ENCODE measurements at places on chromosomes 2 and 18. TPM values are rescaled to one million over a fixed set of nuclear protein-coding genes. Genes with fewer than 3 reads are reported as not detected.

- no peak for DNase-seq
Measured at GRCh38 chr2:7844414-7844965, 837.4 kb upstream of the ID2 start.

GRCh38 chr2:2187196-2187595, 143.9 kb downstream of the MYT1L start:
- no peak for DNase-seq

DNA sequence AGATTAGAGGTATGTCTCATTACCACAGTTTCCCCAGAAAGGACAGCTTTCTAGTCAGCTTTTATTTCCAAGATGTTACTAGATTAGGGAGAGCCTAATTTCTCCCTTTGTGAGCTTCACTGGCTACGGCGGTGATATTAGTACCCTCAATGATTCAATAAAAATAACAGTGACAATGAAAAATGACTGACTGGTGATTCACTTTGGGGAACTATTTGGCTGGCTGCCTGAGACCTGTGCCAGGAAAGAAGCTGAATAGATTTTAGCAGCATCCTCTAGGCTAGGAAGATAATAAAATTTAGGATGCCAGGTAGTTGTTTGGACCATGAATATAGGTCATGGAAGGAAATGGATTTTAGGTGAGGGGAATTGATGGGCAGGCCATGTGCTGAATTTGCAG, 178.7 kb downstream of the FMNL2 start:
- no peak for DNase-seq

GRCh38 chr2:3041841-3042600, 335.6 kb downstream of the EIPR1 start:
- DNase-seq = no peak

DNA sequence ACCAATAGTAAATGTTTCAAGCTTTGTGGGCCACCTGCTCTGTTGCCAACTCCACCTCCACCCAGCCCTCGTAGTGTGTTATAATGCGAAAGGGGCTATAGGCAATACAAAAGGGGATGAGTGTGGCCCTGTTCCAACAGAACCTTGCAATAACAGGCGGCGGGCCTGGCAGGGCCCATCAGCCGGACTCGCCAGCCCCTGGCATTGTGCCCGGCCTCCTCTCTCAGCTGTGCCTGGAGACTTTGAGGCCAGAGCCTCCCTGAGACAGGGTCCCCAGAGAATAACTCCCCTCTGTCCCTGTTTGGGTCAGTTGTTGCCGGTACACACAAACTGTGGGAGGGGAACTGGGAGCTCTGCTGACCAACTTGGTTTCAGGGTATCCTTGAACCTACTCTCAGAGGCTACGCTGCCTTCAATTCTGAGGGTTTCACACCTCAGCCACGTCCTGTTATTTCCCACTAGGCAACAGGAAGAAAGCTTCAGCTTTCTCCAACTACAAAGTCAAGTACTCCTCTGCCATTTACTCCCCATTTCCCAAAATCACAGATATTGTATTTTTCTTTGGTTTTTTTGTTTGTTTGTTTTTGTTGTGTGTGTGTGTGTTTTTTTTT, 58.0 kb upstream of the ZNF236 start:
- no peak for DNase-seq

DNA sequence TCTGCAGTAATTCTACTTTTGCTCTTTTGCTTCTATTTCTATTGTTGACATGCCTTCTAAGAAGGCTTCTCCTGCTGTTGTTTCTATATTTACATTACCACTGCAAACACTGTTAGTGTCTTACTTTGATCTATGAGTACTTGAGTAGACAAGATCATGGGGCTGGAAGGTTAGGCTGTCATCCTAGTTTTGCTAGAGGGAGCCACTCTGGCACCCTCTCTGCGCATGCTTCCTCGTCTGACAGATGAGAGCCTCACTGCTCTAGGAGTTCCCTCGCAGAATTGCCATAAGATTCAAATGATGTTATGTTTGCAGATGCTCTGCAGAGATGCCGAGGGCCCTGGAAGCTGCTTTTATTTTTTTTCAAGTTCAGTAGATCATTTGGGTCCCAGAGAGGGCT, 185.6 kb downstream of the RNF144A start:
- DNase-seq = no peak

DNA sequence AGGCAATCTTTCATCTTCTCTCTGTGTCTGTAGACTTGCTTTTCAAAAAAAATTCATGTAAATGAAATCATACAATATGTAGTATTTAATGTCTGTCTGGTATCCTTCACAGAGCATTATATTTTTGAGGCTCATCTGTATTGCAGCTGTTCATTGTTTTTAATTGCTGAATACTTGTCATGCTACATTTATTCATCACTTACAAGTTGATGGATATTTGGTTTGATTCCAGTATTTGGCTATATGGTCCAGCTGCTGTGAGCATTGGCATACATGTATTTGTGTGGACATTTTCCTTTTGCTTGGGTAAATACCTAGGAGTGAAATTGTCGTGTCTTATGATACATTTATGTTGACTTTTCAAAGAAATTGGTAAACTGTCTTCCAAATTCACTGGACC, 441.4 kb downstream of the DCDC2C start:
- DNase-seq = no peak

- DNase-seq = no peak
Measured at GRCh38 chr2:159017837-159018236, 49.4 kb downstream of the TANC1 start.

- DNase-seq = no peak
Measured at GRCh38 chr2:59798687-59799232, 754.7 kb downstream of the BCL11A start.

DNA sequence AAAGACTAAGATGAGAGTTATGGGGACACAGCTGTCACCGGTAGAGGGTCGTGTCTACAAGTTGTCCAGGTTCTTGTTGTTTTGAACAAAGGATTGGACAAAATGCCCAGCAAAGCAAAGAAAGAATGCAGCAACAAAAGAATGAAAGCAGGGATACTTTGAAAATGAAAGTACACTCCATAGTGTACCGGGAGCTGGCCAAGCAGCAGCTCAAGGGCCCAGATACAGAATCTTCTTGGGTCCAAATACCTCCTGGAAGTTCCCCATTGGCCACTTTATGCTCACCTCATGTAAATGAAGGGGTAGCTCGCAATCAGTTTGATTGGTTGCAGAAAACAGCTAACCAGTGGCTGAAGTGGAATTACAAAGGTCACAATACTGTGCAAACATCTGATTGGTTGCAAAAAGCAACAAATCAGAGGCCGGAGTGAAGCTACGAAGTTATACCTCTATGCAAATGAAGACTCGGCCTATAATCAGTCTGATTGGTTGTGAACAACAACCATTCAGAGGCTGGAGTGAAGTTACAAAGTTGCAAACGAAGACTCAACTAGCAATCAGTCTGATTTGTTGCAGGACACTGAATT, 474.9 kb upstream of the TMEFF2 start:
- DNase-seq = no peak

DNA sequence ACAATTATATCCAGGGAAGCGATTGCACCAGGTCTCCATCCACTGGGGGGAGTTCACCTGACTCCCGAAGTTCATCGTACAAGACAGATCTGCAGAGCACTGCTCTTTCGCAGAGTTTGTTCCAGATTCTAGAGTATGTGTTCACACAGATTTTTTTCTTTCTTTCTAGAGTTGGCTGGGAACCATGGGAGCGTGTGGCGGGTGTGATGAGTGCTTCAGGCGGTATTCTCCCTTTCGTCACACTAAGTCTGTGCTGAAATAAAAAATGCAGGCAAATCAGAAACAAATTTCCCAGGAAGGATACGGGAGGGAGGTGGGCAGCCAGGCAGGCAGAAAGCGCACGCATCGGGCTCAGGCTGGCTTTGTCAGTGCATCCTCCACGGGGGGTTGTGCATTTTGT, 129.8 kb upstream of the SOX11 start:
- DNase-seq = no peak

- DNase-seq = no peak
Measured at GRCh38 chr2:233021771-233022170, 8.7 kb upstream of the NGEF start.

- DNase-seq = no peak
Measured at GRCh38 chr2:112633708-112634107, 12.0 kb upstream of the SLC20A1 start.

NDC80 gene
- polyA plus RNA-seq = 18.1 TPM

RMDN2 gene
- polyA plus RNA-seq = 5.9 TPM

CAPN14 gene
- polyA plus RNA-seq = 0.10 TPM

RAB6C gene
- polyA plus RNA-seq = not detected

ASB18 gene
- polyA plus RNA-seq = not detected

MEP1B gene
- polyA plus RNA-seq = not detected

TDRD15 gene
- polyA plus RNA-seq = not detected
